Activated CD8-positive, alpha-beta T cell treated with anti-CD3 and anti-CD28 coated beads, Interleukin-2, amount 10 ng/mL, durations not matched to agents 7 days and 5 days (primary cell): ENCODE measurements at places on chromosomes 4 and X. TPM values are rescaled to one million over a fixed set of nuclear protein-coding genes. Genes with fewer than 3 reads are reported as not detected.

Gene ADH7
- not detected for total RNA-seq

Gene CABS1
- total RNA-seq: not detected

Gene HTR2C
- not detected for total RNA-seq

Gene CLGN
- 0.13 TPM for total RNA-seq

Gene ZCCHC18
- 3.8 TPM for total RNA-seq

Gene UNC5C
- total RNA-seq: not detected

Gene AADAT
- total RNA-seq: not detected

Gene TMEM35A
- total RNA-seq: not detected

Gene CLTRN
- not detected for total RNA-seq

Gene NWD2
- total RNA-seq: not detected

Gene GTPBP6
- total RNA-seq: 55.7 TPM

Gene PCSK1N
- not detected for total RNA-seq

Gene CYTL1
- not detected for total RNA-seq

Gene FREM3
- total RNA-seq: not detected

Gene MAGEA4
- not detected for total RNA-seq

Gene TEX11
- total RNA-seq: not detected

Gene RNF128
- not detected for total RNA-seq
